ENCODE measurements at places on chromosomes 2 and 18.

- no peak for DNase-seq
These were observed 111.7 kb upstream of the SPATS2L start for GRCh38 chr2:200194746-200195145.

GRCh38 chr2:117470311-117471095, 344.0 kb upstream of the DDX18 start:
- DNase-seq, result no peak

GRCh38 chr2:239355139-239355538, 45.7 kb downstream of the HDAC4 start:
- DNase-seq, result no peak

DNA sequence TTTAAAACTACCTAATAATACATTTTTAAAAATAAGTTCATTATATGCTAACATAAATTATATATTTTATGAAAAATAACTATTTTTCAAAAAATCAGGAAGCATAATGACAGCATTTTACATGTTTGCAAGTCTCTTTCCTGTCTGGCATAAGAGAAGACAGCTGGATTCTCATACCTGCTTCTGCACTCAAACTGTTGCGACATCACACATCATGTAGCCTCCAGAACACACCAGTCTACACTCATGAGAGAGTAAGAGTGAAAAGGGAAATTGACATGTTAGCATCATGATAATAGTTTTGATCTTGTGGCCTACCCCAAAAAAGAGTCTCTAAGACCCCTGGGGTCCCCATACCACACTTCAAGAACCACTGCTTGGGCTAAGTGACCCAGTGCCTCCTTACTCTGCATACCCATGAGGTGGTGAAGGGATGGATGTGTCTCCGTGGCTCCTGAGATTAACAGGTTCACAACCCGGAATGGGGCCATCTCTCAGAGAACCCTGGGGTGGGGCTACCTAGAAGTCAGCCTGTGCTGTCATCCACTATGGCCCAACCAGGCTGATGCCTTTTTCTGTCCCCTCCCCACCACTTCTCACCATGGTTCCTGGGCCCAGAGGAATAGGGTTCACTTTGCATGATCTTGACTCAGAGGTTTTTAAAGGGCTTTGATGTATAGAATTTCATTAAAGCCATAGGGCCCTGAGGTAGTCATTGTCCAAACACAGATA, 102.6 kb upstream of the DAPL1 start:
- no peak for DNase-seq

GRCh38 chr2:197399887-197400540, 34.8 kb downstream of the SF3B1 start:
- DNase-seq, result no peak

GRCh38 chr18:596288-596881, 403 bp upstream of the CLUL1 start:
- no peak for DNase-seq

DNA sequence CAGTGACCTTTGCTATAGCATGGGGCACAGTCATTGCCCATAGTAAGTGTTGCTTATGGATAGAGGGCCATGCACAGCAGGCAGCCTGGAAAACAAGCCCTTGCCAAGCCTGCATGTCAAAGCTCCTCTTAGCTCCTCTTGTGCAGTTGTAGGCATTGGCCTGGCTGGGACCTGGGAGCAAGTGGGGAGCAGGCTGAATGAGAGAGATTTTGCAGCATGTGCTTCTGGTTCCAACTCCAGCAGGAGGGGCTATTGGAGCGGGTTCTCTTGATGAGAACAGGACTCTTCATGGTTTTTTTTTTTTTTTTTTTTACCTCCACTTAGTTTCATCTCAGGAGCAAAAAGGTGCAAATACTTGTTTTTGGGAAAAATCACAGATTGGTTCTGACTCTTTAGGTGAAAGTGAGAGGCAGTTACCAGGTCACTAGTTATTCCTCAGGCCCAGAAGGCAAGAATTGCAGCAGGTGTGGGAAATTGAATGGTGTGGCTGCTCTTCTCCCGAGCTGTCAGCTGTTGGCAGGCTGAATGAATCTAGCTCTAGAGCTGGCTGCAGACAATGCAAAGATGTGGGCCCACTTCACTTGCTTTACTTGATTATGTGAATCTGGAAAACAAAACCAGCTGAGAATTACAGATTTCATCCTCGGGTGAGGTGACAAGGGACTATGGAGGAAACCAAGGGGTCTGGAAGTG, 95.9 kb downstream of the MAP4K4 start:
- DNase-seq, result no peak

GRCh38 chr2:980176-980575, 29.5 kb downstream of the SNTG2 start:
- DNase-seq, result no peak

- DNase-seq, result no peak
These were observed 35.7 kb downstream of the ODC1 start for GRCh38 chr2:10412380-10412779.

DNA sequence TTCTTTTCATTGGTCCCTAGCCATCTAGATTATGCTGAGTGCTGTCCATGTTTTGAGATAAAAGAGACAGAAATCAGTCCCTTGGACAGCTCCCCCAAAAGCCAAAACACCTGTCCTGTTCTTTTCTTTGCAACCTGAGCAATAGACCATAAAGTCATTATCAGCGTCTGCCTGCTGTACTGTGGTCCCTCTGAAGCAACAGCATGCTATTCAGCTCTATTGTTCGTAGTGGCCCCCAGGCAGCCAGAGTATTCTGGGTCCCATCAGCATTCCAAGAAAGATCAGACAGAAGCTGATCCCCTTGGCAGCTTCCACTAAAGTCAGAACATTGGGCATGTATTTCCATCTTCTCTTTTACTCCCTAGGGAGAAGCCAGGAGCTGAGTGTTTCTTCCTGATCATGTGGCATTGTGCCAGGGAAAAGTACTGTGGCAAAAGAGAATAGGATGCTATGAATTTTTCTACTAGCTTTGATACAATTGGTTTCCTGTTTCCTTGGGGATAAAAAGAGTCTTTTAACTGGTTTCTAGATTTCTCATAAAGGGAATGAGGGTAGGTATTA, 33.6 kb upstream of the ZSWIM2 start:
- DNase-seq, result no peak
